ENCODE measurements at places on chromosomes 4 and X.

DNA sequence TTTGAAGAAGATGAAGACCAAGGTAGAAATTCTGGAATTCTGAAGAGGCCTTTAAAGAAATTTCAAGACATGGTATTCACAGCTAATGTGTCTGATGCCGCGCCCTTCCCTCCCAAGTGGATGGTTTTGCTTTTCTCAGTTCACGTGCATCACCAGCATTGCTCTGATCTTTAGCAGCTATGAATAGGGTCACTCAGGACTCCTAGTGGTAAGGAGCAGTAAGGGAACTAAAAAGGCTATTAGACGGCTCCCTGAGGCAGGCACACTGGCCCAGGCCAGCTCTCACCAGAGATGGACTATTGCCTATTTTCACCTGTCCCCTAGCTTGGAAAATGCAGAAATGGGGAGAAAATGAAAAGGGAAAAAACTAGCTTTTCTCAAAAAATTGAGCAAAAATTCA lies 447.5 kb upstream of the RASGEF1B start:
- DNase-seq = no peak

DNA sequence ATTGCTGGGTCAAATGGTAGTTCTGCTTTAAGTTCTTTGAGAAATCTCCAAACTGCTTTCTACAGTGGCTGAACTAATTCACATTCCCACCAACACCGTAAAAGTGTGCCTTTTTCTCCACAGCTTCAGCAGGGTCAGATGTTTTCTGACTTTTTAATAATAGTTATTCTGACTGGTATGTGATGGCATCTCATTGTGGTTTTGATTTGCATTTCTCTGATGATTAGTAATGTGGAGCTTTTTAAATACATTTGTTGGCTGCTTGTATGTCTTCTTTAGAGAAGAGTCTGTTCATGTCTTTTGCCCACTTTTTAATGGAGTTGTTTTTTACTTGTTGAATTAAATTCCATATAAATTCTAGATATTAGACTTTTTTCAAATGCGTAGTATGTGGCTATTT lies 257.5 kb upstream of the ANKRD50 start:
- no peak for DNase-seq

DNA sequence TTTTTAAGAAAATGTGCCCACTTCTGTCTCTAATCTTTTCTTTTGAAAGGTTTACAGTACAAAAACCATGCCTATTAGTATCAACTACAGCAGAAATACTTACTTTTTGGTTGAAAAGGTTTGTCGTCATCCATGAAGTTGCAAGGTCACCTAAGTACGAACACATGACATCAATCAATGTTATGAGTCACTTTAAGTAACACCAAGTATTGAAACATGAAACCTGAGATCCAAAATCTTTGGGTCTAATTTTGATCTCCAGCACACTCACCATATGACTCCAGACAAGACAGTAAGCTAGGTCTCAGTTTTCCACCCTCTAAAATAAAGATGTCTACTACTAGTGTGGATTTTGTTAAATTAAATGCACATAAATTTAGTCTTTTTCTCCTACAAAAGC lies 8.4 kb downstream of the ZNF280C start:
- DNase-seq = no peak

GRCh38 chrX:76821276-76821675 lies 393.8 kb downstream of the MAGEE1 start:
- DNase-seq = no peak

Measured in effector memory CD8-positive, alpha-beta T cell (primary cell).